ENCODE measurements at places on chromosomes 3 and 15.
A peak's percentile ranks its signal among the peaks of the same experiment; 100 is the strongest.

- DNase-seq, result peak; percentile 4
Measured at GRCh38 chr3:57556459-57557084, 498 bp downstream of the PDE12 start.

DNA sequence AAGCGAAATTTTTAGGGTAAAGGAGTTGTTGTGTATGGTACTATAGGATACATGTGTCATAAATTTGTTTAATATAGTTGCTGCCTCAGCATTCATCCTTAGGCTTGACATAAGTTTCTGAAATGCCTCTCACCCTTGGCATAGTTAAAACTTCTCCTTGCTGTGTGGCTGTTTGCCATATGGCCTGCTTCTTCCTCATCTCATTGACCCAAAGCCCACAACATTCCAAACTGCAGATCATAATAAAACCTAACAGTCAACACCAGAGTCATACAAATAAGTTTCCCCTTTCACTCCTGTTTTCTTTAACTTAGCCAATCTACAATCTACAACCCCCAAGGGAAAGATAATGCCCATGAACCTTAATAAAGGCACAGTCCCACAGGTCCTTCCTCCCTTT lies 136.6 kb downstream of the TMCC1 start:
- DNase-seq, result no peak

DNA sequence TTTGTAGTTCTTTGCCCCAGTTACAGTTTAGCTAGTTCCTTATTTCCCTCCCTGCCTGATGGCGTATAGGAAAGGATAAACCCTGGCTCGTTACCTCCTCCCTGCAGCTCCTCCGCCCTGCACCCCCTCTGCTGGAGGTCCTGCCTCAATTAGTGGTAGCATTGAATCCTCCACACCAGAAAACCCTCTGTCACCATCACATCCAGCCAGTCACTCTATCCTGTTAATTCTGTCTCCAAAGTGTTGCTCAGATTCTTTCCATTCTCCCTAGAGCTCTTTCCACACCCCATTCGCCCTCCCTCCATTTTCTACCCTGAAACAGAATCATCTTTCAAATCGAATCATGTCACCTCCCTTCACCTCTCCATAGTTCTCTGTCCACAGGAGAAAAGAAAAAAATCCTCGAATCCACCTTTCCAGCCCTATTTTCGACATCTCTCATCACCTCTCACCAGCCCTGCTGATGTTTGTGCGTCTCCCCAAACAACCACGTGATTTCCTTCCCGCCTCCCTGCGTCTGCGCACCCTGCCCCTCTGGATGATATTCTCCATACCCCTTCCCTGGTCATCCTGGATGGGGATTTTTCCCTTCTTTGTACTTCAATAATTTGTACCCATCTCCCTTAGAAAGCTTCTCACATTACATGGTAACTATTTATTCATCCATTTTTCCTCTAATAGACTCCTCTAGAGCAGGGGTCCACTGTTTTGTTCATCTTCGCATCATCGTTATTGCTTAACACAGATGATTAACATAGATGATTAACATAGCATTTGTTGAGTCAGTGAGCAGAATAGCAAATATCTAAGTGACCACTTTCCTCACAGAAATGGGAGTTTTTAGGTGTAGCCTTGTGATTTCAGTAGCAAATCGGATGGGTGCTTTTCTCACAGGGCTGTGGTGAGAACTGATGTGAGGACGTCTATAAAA lies 37.1 kb downstream of the MAP3K13 start:
- no peak for DNase-seq

GRCh38 chr3:23726811-23727548 lies 78.8 kb upstream of the UBE2E1 start:
- no peak for DNase-seq

DNA sequence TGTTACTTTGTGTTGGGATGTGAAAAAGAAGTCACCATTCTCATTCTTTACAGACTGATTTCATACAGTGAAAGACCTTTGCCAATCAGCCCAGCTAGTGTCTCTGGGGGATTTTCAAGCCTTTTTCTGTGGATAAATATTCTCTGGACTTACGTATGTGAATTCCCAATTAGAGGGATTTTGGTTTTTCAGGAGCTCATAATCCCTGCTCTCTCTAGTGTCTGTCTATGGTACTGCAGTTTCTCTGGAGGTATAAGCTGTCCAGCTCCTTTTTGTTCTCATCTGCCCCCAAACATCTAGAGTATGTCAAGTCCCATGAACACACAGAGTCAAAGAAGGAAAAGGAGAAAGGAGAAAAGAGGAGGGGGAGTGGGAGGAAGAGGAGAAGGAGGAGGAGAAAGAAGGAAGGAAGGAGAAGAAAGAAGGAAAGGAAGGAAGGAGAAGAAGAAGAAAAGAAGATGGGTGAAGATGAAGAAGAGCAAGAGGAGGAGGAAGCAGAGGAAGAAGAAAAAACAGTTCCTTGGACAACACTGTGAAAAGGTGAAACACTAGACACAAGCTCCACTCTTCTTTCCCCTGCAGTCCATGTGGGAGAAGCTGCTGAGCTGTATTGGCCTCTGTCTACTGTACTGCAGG lies 218.6 kb downstream of the GREM1 start:
- DNase-seq, result no peak

DNA sequence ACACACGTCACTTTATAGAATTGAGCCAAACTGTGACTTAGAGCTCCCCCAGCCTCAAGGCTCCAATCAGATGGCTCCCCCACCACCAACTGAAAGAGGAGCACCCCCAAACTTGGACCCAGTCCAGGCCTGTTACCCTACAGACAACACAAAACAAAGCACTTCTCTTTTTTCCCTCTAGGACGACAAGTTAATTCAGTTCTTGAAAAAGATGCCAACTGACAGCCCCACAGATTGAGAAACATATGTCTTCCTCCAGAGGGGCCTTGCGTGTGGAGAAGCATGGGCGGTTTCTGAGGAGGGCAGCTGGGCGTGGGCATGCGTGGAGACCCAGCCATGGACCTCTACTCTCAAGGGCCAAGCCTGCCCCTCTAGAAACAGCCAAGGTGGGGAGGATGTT lies 229.5 kb downstream of the SHQ1 start:
- no peak for DNase-seq

- no peak for DNase-seq
Measured at GRCh38 chr15:59237924-59238331, 31.3 kb downstream of the LDHAL6B start.

DNA sequence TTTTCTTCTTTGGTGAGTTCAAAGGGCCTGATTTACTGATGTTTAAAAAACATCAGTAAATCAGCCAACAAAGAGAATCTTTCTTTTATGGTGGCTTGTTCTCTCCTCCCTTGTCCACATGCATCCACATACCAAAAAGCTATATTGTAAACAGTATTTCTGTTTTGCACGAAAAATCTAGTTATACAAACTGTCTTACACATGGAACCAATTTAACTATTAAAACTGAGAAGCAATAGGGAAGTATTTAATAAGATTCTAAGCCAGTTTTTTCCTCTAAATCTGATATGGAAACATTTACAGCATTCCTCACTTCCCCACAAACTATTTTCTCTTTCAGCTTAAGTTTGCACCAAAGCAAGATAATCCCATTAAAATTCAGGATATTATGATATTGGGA lies 110.8 kb upstream of the ICE2 start:
- no peak for DNase-seq
